Psoas muscle (tissue), 8 donors: ENCODE measurements at places on chromosomes 12 and 14. TPM values are rescaled to one million over a fixed set of nuclear protein-coding genes. Genes with fewer than 3 reads are reported as not detected.

Gene LALBA
- not detected for total RNA-seq

Gene ITFG2
- 5.1 TPM for total RNA-seq

Gene RCOR1
- total RNA-seq: 14.8 TPM

Gene OVCH1
- total RNA-seq: 0.10 TPM

Gene RNFT2
- 0.22 TPM for total RNA-seq

Gene PTPRB
- 32.1 TPM for total RNA-seq

Gene GNG2
- 6.3 TPM for total RNA-seq

Gene PEBP1
- total RNA-seq: 326 TPM

Gene TMEM30B
- total RNA-seq: 2.0 TPM
